BJ (cell line): ENCODE measurements at places on chromosomes 6 and 20.

GRCh38 chr6:34201455-34202107 lies 35.1 kb upstream of the HMGA1 start:
- no peak for DNase-seq

DNA sequence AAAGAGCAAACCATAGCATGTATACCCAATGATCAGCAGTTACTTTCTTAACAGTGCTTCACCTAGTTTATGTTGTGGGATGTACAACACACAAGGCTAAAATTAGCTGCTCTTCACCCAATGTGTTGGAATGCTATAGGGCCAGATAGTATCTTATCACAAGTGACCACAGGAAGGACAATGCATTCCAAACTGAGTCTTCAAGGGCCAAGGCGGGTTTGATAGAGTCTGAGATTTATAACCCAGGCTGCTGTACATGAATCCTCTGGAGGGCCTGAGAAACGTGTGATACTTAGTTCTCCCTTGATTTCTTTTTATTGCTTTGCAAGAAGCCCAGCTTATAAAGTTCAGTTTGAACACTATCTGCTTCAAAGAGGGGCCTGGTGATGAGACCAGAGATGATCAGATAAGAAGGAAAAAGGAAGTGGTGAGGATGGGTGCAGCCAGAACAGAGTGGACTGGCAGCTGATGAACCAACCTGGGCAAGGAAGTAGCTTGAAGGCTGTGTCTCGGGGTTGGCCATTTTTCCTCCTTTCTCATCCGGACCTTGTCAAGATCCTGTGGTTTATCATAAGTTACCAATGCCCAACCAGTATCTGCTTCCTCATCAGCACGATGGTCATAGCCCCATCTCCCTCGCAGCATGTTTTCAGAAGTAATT lies 62.2 kb upstream of the BMP2 start:
- DNase-seq, result no peak

DNA sequence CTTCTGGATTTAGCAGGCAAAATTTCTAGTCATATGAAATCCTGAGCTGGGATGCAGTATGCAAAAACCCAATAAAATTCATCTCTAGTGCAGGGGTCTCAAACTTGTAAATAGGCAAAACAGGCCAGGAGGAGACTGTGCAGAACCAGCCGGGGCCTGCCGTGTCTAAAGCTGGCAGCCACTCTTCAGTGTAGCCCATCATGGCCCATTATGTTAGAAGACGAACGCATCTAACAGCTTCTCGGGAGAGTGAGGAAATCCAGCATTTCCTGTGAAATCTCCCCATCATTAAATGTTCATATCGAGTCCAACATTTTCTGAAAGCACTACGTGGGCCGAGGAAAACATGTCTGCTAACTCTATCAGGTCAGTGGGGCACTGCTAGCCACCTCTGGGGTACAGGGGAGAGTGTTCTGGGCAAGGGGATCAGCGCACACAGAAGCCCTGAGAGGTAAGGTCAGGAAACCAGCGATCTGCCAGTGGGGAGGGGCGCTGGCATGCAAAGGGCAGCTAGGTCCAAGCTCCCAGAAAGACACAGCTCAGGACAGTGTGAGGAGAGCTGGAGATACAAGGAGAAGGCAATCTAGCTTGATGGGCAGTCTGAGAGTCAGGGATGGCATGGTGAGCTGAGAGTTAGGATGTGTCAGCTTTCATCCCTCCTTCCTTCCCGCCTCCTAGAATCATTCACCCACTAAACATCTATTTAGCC lies 144.2 kb downstream of the PREX1 start:
- no peak for DNase-seq

GRCh38 chr6:124007266-124007665 lies 203.6 kb downstream of the NKAIN2 start:
- no peak for DNase-seq

DNA sequence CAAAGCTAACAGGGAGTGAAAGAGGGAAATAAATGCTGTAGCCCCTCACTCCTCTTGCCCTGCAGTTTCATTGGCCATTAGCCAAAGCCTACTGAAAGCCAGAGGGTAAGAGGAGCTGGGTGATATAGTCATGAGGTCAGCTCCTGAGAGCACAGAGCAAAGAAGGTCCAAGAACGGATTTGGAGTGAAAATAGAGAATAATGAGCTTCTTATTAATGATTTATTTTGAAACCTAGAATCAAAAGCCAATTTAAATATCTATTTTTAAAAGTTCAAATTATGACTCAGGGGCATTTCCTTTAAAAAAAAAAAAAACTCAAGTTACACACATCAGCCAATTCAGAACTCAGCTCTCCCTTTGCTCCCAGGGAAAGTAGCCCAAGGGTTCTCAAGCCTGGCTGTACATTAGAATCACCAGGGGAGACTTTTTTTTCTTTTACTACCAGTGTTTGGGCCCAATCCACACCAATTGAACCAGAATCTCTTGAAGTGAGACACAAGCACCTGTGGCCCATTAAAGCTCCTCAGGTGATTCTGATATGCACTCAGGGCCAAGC lies 79.1 kb downstream of the SNAP25 start:
- no peak for DNase-seq

GRCh38 chr6:45265246-45265645 lies 62.9 kb upstream of the RUNX2 start:
- DNase-seq, result no peak

GRCh38 chr20:58081846-58082245 lies 146.6 kb downstream of the ANKRD60 start:
- peak; percentile 85 for DNase-seq

GRCh38 chr6:83637953-83638352 lies 70.9 kb downstream of the SNAP91 start:
- DNase-seq, result no peak

DNA sequence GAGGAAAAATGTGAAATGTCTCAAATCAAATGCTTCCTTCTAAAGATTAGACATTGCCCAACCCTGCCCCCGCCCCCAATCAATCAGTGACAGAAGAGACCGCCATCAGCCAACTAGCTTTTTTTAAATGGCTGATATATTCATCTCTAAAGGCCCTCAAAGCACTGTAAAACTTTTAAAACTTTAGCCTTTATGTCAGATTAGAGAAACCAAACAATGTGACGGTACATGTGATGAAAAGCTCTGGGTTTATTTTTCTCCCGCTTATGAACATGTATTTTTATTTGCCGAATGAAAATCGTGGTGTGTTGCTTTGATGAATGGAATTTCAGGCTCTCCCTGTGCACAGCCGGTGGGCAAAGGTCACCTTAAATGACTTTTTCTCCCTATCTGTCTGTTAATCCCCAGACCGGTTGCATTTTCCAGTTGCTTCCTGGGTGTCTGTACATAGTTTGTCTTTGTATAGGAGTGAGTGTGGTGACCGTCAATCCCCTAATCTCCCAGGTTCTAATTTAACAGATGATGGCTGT lies 38.5 kb downstream of the TBC1D7 start:
- DNase-seq, result no peak

DNA sequence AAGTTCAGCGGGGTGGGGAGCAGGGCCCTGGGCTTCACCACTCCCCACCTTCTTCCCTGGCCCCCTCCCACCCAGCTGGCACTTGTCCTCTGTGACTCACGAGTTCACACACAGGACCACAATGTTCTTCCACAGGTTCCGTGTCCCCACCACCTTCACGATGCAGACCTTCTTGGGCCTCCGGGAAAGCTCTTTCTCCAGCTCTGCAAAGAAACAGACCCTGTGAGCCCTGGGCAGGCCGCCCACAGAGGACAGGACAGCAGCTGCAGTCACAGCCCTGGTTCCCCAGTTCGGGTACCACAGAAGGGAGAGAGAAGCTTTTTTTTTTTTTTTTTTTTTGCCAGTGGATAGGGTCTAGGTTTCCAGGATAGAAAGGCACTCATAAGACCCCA lies 30.9 kb downstream of the PSMG4 start:
- no peak for DNase-seq

DNA sequence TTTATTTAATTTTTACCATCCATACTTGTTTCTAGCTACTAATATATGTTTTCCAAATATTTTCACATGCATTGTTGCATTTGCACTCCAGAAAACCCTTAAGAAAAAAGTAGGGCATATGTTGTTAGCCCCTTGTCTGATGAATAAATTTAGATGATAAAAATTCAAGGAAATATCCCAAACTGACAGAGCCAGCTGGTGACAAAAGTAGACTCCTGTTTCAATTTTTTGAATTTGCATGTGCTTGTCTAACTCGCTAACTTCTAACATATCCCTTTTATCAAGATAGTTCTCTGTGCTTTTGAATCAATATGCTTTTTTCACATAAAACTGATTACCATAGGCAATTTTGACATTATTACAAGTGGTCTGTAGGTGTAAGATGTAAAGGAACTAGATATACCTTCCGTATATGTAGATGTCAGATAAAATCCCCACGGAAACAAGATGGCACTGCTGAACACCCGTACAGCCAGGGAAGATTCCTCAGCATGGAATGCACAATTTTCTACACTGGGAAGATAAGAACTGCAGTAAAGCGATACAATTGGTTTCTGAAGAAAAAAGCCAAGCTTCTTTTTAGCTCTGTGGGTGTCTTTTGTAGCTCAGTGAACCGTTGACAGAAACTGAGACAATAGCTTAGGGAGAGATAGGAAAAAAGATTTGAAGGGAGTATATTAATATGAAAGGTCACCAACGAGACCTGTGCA lies 437.6 kb upstream of the RNF217 start:
- no peak for DNase-seq

- DNase-seq, result no peak
Observed at GRCh38 chr6:32638532-32639219, 1.5 kb downstream of the HLA-DQA1 start.

DNA sequence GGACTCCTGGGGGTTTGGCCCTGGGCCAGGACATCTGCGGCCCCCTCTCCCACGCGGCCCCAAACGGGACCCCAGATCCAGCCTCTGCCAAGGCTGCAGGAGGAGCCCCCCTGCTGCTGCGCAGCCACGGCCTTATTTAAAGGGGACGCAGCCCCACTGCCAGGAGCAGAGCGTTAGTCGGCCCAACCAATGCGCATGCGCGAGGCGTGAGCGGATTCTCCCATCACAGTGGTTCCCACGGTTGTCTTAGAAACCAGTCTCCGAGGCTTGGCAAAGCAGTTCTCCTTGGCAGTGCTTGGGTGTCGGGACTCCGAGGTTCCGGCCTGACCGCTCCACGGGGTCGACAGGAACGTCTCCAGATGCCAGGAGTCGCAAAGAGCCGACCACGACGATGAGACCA lies 288.3 kb upstream of the ZNF337 start:
- peak; percentile 12 for DNase-seq

- no peak for DNase-seq
Observed at GRCh38 chr20:41617059-41617901, 897 bp downstream of the CHD6 start.

- no peak for DNase-seq
Observed at GRCh38 chr6:43509142-43509983, 783 bp downstream of the LRRC73 start.

GRCh38 chr6:146943664-146944063 lies 260.6 kb upstream of the STXBP5 start:
- no peak for DNase-seq

DNA sequence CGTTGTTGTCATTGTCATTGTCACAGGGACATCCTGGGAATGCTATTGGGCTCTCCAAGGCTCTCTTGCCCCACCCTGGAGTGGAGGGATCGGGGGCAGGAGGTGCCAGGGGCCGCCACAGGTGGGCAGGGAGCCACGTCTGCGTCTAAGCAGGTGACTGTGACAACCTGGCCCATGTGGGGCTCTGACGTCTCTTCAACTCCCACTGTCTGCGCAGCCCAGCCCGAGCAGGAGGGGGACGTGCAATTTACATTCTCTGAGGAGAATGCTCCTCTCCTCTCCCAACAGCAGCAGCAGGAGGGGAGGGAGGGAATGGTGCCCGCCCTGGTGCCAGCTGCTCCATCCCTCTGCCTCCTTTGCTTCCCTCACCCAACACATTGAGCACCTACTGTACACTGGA lies 50.1 kb downstream of the GRM4 start:
- no peak for DNase-seq

DNA sequence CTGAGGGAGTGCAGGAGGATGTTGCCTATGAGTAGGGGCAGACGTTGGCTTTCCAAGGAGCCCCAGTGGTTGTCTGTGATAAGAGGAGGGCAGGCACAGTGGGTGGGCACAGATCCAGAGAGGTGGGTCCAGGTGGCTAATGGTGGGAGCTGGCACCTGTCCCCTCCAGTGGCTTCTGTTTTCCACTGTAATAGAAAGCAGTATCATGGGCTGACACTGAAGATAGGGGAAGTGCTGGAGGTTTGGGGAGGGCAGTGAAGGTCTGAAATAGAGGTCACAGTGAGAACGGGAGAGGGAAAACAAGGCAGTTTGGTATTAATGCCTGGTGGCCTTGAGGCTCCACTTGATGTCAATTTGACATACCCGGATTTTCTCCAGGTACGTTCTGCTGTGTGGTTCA lies 10.5 kb upstream of the TXNDC5 start:
- no peak for DNase-seq

GRCh38 chr6:84779917-84780316 lies 15.5 kb upstream of the TBX18 start:
- no peak for DNase-seq

DNA sequence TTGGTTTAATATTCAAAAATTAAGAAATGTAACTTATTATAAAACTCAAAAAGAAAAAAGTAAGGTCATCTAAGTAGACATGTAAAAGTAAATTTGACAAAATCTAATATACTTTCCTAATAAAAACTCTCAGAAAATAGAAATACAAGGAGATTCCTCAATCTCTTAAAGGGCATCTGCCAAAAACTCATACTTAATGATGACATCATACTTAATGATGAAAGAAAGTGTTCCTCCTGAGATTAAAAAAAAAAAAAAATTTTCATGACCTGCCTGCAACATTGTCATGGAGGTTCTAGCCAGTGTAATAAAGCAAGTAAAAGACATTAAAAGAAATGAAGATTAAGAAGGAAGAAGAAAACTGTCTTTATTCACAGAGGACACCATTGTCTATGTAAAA lies 325.7 kb upstream of the BTBD3 start:
- no peak for DNase-seq

- no peak for DNase-seq
Observed at GRCh38 chr6:136012943-136013342, 161.4 kb downstream of the PDE7B start.

DNA sequence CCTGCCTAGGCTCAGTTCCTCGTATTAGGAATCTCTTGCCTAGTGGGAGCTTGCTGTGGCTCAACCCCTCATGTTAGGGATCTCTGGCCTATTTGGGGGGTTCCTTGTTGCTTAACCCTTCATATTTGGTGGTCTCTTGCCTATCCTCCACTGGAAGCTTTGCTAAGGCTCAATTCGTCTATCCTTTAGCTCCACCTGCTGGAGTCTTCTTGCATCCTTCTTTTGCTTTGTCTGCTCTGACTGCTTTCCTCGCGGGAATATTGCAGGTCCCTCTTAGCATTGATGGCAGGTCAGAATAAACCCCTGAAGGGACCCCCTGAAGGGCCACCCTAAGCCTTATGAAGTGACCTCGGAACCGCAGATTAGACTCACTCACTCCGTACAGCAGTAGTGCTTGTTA lies 203.0 kb upstream of the TBX18 start:
- DNase-seq, result no peak

GRCh38 chr6:15065261-15065989 lies 180.4 kb upstream of the JARID2 start:
- no peak for DNase-seq

DNA sequence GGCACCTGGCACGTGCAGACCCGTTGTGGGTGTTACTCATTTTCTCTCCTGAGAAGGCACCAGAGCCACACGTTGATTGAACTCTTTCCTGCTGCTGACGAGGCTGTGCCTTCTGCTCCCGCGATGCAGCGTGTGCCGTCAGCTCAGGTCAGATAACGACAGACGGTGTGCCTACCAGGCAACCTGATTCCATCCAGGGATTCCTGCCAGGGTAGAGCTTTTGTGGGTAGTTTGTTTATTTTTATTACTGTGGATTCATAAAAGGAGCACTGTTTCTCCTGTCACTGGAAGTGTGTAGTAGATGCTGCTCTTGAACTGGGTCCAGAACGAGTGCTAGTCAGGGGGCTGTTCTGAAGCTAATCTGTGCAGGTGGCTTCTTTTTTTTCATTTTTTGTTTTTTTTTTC lies 20.7 kb downstream of the PRPF6 start:
- no peak for DNase-seq
